Stimulated activated CD8-positive, alpha-beta memory T cell treated with anti-CD3 and anti-CD28 coated beads, Interleukin-4, amount 100 ng/mL, for 1 hour (primary cell): ENCODE measurements at places on chromosomes 16 and 17.

DNA sequence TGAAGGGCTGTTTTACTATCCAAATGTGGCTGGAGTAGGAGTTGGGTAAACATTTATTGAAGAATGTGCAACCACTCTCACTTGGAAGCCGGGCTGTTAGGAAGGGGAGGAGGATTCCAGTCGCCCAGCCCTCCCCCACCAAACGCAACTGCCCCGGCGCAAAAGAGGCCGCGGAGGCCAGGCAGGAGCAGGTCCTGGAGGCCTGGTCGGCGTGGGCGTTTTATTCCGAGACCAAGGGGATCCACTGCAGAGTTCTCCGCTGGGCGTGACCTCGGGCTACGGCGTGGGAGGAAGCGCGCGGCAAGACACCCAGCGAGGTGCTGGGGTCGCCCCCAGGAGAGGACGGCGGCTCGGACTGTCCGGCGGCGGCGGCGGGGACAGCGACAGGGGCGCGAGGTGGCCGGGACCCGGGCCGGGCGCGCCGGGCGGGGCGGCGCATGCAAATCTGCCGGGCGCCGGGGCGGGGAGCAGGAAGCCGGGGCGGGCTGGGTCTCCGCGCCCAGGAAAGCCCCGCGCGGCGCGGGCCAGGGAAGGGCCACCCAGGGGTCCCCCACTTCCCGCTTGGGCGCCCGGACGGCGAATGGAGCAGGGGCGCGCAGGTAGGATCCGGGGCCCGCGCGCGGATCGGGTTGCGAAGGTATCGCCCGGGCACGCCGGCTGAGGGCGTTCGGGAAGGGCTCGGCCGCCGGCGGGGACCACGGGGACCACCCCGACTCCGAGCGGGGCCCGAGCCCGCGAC is at the start of gene IL4R:
Gene IL4R, plus strand, starts transcription at position 553 of the 739 bp plus-strand sequence. CDS start 26,230 bp downstream, outside the sequence.
- peak; percentile 38 for DNase-seq

GRCh38 chr17:28372945-28373274 is 1.4 kb downstream of the SARM1 start:
- no peak for DNase-seq

GRCh38 chr16:79668502-79668901 is 68.0 kb upstream of the MAF start:
- DNase-seq: no peak

- no peak for DNase-seq
Observed at GRCh38 chr17:29401258-29401657, 11.1 kb downstream of the TAOK1 start.

DNA sequence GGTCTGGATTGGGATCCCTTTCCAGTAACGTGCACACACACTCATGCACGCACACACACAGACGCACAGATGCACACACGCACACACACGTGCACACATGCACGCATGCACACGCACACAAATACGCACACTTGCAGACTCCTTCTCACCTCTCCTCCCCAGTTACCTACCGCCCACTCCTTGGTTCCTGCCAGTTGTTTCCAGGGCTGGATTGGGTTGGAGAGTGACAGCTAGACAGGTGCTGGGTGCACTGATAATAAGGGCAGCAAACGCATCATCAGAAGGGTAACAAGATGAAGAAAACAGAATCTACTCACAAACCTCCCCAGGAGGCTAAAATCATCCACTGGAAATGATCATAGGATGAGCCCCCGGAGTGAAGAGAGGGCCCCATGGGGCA is 45.0 kb downstream of the HSBP1 start:
- no peak for DNase-seq

GRCh38 chr16:84086341-84086740 is 30.4 kb downstream of the MBTPS1 start:
- DNase-seq: no peak

DNA sequence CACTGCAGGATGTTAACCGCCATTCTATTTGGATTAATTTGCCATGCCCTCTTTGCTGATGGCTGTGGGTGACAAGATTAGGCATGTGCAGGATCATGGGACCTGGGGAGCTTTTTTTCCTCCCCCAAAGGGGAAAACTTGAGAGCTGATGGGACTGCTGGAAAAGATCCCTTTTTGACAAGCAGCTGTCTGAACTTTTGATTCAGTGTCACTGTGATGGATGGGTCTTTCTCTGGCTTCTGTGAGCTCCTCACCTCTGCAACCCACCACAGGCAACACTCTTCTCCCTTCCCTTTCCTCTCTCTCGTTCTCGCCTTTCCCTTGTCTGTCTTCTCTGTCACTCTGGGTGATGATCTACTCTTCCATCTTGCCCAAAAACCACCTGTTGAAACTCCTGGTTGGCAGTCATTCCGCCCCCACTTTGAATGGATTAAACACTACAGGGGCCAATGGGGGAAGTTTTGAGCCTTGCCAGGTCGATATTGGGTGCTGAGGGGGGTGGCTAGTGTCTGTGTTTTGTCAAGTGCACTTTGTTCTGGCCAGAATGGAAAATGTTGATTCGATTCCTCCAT is 3.1 kb upstream of the CANT1 start:
- DNase-seq: no peak

- DNase-seq: no peak
Observed at GRCh38 chr17:39092692-39093230, 58.7 kb downstream of the PLXDC1 start.

DNA sequence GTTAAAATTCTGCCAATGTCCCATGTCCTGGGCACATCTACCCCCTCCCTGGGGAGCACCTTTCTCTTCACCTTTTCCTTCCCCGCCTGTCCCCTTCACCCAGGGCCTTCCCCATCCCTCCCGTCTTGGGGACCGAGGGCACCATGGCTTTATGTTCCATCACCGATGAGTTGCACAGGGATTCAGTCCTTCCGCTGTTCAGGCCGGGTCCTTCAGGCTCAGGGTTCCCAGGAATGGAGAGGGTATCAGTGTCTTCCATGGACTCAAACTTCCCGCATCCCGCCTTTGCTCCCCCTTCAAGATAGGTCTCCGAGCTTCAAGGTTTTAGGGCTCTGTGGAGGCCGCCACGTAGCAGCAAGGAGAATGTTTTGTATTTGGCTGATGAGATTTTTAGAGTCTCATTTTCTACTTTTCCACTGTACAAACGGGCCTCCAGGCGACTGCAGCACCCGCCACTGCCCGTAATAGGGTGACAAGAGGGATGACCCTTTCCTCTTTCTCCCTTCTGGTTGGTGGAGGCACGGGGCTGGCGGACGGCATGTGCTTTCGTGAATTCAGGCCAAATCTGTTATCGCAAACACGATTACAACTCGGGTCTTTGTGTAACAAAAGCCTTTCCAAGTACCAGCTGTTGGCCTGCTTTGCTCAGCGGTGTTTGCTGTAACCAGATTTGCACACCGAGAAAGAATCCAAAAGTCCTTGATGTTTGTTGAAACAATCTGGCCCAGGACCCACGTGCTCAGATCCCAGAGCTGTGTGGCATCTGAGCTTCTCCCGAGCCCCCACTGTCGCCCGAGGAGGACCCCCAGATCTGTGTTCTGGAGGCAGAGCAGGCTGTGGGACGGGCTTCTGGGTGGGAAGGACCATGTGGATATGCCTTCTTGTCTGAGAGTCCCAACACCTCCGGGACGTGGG is 236.3 kb downstream of the SEC14L1 start:
- DNase-seq: no peak

- no peak for DNase-seq
Observed at GRCh38 chr16:77300256-77300655, 101.0 kb downstream of the SYCE1L start.

DNA sequence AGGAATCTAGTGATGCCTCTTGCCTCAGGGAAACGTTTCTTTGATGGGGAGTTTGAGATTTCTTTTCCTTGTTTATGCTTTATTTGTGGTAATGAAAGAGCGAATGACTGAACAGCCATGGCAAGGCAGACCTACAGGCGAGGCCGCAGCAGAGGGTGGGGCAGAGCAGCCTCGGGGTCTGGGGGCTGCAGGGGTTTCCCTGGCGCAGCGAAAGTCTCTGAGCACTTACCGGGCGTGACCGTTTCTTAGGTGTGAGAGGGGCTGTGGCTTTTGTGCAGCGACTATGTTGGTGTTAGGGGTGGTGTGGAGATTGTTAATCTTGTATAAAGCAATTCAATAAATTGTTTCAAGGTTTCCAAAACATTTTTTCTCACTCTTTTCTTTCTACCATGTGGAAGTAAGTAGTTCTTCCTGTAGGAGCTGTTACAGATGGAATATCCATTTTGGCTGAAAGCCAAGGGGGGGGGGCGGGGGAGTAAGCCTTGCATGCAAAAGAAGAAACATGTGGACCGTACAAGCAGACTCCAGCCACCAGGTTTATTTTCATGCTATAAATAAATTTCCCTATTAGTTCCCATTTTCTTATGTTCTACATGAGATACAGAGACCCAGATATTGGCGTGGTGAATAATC is 34.8 kb downstream of the UBN1 start:
- DNase-seq: no peak

- peak; percentile 55 for DNase-seq
Observed at GRCh38 chr16:85114909-85115567, 2.8 kb upstream of the CIBAR2 start.

DNA sequence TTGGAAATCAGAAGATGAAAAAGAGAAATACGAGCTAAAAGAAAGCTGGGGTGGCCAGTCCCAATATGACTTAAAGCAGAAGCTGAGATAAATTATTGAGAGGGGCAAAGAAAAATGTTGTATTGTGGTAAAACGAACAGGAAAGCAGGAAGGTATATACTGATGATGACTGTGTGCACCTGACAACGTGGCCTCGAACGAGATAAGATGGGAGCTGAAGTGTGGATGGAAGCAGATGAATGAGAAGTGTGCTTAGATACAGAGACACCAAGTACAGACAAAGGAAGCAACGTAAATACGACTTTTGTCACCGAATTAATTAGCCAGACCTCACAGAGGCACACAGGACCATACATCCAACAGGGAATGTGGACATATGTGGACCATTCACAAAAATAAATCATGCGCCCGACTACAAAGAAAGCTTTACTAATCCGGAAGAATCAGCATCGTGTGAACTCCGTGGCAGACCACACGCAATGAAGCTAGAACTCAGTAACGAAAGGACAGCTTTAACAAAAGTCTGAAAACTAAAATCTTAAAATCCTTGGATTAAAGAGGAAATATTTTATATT is 218.7 kb downstream of the RPTOR start:
- no peak for DNase-seq

DNA sequence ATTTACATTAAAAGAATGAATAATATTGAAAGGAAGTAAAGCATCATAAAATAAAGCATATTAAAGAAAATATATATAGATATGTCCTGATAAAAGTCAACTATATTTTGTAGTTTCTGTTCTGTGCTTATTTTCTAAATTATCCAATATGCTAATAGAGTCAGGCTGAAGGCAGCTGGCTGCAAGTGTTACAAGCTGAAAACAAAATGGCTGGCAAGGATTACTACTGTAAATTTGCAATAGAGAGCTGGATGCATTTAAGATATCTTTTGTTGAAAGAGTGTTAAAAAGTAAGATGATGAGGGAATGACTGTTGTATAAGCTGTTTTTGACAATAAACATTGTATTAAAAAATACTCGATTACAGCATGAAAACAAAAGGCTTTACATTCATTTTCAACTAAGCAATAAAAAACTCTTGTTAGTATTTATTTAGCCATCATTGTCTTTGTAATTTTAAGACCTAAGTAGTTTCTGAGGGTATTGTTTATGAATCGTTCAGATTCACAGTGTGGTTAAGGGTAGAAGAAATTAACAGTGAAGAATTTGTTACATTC is 76.3 kb downstream of the TANC2 start:
- no peak for DNase-seq

- DNase-seq: no peak
Observed at GRCh38 chr17:46010597-46011186, 11.6 kb downstream of the STH start.

DNA sequence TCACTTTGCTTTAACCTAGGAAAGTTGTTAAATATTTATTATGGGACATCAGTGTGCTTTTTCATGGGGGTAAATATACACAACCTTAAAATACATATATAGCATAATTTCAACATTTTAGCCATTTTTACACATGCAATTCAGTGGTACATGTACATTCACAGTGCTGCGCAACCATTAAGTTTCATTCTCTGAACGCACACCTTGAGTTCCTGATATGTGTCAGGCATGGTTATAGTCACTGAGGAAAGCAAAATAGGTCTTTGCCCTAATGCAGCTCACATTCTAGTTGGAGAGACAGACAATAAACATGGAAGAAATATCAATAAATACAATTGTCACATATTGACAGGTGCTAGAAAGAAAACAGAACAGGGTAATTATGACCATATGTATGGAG is 12.8 kb upstream of the CNEP1R1 start:
- no peak for DNase-seq

DNA sequence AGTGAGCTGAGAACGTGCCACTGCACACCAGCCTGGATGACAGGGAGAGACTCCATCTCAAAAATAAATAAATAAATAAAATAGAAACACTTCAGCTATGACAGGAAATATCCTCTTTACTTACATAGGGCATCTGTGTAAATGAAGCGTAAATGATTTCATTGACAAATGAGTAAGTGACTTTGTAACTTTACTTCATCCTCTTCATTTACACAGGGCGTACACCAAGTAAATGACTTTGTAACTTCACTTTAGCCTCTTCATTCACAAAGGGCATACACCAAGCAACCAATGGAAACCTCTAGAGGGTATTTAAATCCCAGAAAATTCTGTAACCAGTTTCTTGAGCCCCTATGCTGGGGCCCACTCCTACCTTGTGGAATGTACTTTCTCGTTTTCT is 16.2 kb upstream of the KLHDC4 start:
- DNase-seq: no peak

DNA sequence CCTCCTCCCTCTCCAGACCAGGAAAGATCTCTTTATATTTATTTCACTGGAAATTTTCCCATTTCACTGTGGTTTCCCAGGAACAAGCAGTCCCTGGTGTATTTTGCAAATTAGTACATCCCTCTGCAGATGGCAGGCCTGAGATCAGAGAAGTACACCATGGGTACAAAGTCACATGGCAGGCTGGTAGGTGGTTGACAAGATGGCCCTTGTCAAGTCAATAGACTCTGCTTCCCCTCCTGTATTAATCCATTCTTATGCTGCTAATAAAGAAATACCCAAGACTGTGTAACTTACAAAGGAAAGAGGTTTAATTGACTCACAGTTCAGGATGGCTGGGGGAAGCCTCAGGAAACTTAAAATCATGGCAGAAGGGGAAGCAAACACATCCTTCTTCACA is 51.6 kb upstream of the KSR1 start:
- DNase-seq: no peak

DNA sequence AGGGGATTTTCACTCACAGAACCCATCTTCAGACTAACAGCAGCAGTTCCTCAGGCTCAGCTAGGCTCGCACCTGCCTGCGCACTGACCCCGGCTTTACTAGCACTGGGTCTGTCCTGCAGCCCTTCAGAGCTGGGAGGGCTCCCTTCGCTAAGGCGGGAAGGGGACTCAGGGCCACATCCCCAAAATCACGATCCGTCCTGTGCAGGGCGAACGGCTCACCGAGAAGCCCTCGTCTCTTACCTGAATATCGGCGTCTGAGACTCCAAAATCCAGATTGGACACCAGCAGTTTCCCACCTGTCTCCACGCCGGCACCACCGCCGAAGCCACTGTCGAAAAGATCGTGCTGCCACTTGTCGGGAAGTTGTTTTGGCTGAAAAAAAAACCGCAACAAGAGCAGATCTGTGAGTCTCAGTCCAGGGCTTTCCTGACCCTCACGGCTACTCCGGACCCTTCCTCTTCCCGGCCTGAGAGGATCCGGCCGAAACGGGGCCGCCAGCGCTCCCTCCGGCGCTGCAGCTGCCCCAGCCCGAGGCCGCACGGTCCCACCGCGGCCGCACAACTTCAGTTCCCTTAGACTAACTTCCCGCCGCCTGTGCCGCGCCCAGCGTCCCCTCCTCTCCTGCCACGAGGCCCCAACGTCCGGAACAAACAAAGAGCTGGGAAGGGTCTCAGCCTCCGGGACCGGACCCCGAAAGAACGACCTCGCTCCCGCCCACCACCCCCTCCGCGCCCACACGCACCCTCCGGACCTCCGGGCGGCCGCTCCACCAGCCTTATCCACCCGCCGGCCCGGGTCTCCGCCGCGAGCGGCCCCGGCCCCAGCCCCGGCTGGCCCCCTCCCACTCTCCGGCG is 711 bp downstream of the ALYREF start:
- no peak for DNase-seq
